Vagina (tissue), 2 donors: ENCODE measurements at places on chromosomes 1 and 21.

- DNase-seq: no peak
Measured at GRCh38 chr1:26978901-26979300, 14.6 kb upstream of the TRNP1 start.

- peak; percentile 44 for DNase-seq
Measured at GRCh38 chr1:14106126-14106525, 406.1 kb downstream of the PRDM2 start.

DNA sequence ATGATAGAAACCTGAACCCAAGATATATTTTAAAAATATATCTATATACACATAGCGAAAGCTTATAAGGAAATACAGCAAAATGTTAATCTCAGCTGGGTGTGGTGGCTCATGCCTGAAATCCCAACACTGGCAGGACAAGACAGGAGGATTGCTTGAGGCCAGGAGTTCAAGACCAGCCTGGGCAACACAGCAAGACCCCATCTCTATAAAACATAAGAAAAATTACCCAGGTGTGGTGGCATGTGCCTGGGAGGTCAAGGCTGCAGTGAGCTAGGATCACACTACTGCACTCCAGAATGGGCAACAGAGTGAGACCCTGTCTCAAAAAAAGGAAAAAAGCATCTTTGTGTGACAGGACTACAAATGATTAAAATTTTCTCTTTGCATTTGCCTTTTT is 6.0 kb upstream of the SRM start:
- DNase-seq: no peak

- no peak for DNase-seq
Measured at GRCh38 chr1:76635784-76636183, 231.5 kb upstream of the ST6GALNAC5 start.

GRCh38 chr1:70468180-70468579 is 57.1 kb downstream of the CTH start:
- DNase-seq: no peak

DNA sequence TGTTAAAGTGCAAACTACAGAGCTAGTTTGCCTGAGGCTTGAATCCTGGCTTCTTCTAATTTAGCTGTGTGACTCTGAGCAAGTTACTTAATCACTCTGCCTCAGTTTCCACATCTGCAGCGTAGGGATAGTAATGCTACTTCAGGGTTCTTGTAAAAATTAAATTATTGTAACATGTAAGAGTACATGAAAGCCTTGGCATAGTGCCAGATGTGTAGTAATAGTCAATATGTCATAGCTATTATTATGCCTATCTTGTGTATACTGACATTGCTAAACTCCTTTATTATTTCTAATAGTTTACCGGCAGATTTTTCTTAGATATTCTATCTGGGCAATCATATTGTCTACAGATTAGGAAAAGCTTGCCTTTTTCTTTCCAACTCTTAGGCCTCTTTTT is 6.8 kb upstream of the TADA1 start:
- DNase-seq: no peak

DNA sequence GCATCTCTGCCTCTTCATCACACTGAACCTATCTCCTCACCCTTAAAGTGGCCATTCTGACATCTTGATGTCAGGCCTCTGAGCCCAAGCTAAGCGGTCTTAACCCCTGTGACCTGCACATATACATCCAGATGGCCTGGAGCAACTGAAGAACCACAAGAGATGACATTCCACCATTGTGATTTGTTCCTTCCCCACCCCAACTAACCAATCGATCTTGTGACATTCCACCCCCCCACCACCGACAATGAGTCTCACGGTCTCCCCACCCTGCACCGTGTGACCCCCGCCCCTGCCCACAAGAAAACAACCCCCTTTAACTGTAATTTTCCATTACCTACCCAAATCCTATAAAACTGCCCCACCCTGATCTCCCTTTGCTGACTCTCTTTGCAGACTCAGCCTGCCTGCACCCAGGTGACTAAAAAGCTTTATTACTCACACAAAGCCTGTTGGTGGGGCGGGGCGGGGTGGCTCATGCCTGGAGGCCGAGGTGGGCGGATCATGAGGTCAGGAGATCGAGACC is 21.0 kb upstream of the PINK1 start:
- DNase-seq: no peak

GRCh38 chr1:230850547-230850946 is 17.8 kb downstream of the C1orf198 start:
- DNase-seq: no peak

DNA sequence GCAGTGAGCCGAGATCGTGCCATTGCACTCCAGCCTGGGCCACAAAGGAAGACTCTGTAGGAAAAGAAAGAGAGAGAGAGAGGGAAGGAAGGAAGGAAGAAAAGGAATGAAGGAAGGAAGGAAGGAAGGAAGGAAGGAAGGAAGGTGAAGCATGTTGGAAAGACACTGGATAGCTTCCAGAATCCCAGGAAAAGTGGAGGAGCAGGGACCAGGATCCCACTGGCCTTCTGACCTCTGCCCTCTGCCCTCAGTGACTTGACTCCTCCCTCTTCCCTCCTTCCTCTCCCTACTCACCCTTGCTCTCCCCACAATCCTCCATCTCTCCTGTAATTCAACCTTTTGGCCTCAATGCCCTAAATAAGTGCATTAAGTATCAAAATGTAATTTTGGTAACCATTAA is 4.1 kb upstream of the UTS2 start:
- peak; percentile 10 for DNase-seq

DNA sequence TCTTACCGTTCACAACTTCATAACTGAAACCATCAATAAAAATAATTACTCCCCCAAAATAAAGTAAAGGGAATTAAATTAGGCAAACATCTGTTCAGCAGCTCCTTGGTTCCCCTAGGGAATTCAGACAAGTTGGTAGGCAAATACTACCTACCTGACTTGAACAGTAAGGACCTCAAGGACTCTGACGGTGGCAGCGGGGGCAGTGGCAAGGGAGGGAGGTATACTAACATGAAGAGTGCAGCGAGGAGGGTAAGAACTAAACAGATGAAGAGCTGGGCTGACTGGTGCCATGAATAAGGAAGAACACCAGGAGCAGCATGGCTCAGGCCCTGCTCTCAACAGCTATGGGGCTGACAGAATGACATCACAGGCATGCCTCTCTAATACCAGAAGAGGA is 33.1 kb downstream of the MTOR start:
- DNase-seq: no peak

GRCh38 chr1:60170709-60171108 is 97.1 kb upstream of the C1orf87 start:
- no peak for DNase-seq

DNA sequence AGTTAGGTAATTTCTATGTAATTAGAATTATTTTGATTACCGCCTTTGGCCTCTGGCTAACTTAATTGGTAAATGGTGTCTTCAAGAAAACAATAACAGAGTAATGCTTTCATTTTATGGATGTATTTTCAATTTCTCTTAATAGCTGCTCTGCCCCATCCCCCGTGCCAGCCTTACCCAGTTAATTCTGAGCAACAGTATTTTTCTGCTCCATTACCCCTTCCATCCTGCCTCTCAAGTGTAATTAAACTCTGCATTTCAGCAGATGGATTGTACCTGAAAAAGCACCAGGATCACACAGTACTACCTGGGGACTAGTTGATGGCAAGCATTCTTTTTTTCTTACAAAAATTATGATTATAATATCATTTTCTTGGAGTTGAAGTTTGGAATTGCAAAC is 104.2 kb downstream of the KIAA0319L start:
- no peak for DNase-seq

- DNase-seq: peak; percentile 14
Measured at GRCh38 chr1:87218618-87219017, 110.1 kb upstream of the LMO4 start.

- no peak for DNase-seq
Measured at GRCh38 chr1:55188909-55189308, 26.3 kb downstream of the USP24 start.

DNA sequence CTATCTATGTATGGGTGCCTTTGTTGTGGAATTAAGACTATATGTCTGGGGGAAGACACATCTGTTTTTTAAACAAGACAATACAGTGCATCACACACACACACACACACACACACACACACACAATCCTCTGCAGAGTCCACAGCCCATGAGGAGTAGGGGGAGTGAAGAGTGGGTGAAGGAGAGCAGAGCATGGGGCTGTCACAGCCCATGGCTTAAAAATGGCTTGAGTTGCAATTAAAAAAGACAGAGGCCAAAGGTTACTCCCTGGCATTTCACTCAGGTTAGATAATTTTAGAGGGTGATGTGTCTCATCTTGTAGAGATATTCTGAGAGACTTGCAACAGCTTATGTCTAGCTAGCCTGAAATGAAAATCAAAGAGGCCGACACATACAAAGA is 176.5 kb upstream of the PLXNA2 start:
- no peak for DNase-seq

- no peak for DNase-seq
Measured at GRCh38 chr1:196577386-196577785, 30.9 kb downstream of the KCNT2 start.

- DNase-seq: no peak
Measured at GRCh38 chr1:219144658-219145315, 28.9 kb upstream of the LYPLAL1 start.

DNA sequence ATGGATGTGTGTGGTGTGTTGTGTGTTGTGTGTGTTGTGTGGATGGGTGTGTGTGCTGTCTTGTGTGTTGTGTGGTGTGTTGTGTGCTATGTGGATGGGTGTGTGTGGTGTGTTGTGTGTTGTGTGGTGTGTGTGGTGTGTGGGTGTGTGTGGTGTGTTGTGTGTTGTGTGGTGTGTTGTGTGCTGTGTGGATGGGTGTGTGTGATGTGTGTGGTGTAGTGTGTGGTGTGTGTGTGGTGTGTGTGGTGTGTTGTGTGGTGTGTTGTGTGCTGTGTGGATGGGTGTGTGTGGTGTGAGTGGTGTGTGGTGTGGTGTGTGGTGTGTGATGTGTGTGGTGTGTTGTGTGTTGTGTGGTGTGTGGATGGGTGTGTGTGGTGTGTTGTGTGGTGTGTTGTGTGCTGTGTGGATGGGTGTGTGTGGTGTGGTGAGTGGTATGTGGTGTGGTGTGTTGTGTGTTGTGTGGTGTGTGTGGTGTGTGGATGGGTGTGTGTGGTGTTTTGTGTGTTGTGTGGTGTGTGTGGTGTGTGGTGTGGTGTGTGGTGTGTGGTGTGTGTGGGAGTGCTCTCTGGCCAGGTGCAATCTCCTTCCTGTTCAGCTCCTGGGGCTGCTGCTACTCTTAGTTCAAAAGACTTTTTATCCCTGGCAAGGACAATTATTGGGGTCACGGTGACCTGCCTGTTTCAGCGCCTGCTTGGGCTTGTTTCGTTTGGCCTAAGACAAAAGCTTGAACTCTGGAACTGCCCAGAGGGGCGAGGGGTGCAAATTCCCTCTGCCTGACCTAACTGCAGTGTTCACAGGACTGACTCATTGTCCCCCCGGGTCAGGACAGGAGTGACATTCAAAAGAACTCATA is 101.1 kb downstream of the UBIAD1 start:
- no peak for DNase-seq

GRCh38 chr1:16014509-16015482 is 3.0 kb downstream of the HSPB7 start:
- DNase-seq: no peak

DNA sequence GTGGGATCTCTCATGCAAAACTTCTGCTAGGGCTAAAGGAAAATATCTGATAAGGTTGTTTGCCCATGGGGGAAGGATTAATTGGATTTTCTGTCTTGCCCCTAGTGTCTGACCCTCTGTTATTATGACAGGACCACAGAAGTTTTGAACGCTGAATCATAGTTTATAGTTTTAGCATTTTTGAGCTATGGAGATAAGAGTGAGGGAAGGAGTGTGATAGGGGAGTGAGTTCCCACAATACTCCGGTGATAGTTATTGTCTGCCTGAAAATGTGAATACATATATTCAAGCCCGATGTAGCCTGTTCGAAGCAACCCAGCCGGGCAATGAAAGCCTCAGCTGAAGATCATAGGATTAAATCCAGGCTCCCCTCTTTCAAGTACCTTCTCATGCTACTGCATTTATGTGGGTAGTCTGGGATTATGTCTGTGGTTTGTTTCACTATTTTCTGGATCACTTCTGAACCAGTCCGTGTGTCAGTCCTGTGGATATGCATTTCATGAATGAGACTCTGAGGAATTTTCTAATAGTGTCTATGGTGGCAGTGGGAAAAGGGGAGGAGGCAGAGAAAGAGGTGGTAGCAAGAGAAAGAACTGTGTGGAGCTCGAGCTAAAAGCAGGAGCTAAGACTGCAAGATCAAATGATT is 258.7 kb downstream of the DISC1 start:
- no peak for DNase-seq

DNA sequence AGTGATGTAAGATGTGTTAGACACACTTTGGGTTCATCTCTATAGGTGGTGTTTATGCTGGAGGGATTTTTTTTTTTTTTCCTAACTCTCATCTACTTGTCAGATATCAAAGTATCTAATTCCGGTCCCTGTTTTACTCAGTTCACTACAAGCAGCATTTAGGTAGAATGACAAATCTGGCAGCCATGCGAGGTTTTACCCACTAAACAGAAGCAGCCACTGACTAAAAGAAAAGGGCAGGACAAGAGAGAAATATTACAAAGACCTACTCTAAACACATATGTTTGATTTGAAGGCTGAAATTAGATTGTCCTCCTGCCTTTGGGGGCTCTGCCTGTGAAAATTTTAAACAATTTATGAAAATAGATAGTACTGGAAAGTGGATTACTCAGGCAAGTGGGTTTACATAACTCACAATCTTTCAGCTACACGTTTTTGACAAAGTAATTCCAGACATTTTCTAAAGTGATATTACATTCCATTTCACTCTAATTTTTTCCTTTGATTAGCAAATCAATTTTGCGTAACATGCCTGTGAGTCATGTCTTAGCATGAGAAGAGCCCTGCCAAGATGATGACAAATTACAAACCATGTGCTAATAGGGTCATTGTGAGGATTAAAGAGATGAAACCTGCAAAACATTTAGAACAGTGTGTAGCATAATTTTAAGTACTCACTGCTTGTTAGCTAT is 172.6 kb downstream of the PLA2G4A start:
- DNase-seq: no peak

GRCh38 chr1:108598340-108598739 is 38.4 kb downstream of the EEIG2 start:
- no peak for DNase-seq

GRCh38 chr1:218166268-218166945 is 118.7 kb upstream of the RRP15 start:
- no peak for DNase-seq
